ENCODE measurements at places on chromosomes 2 and 18. TPM values are rescaled to one million over a fixed set of nuclear protein-coding genes. Genes with fewer than 3 reads are reported as not detected.

SLC30A3 gene
- total RNA-seq = 16.7 TPM

CLIP4 gene
- total RNA-seq = 21.7 TPM

UGT1A8 gene
- total RNA-seq = not detected

MDH1B gene
- not detected for total RNA-seq

FAM228B gene
- 8.3 TPM for total RNA-seq

CHRNG gene
- total RNA-seq = not detected

UPP2 gene
- not detected for total RNA-seq

IL37 gene
- not detected for total RNA-seq

ICOS gene
- total RNA-seq = not detected

RAB27B gene
- not detected for total RNA-seq

CFLAR gene
- total RNA-seq = 260 TPM

TMEM87B gene
- 21.5 TPM for total RNA-seq

MYO3B gene
- total RNA-seq = not detected

DSG1 gene
- not detected for total RNA-seq

ZDBF2 gene
- total RNA-seq = 9.6 TPM
